ENCODE measurements at places on chromosomes 13 and 19.

DNA sequence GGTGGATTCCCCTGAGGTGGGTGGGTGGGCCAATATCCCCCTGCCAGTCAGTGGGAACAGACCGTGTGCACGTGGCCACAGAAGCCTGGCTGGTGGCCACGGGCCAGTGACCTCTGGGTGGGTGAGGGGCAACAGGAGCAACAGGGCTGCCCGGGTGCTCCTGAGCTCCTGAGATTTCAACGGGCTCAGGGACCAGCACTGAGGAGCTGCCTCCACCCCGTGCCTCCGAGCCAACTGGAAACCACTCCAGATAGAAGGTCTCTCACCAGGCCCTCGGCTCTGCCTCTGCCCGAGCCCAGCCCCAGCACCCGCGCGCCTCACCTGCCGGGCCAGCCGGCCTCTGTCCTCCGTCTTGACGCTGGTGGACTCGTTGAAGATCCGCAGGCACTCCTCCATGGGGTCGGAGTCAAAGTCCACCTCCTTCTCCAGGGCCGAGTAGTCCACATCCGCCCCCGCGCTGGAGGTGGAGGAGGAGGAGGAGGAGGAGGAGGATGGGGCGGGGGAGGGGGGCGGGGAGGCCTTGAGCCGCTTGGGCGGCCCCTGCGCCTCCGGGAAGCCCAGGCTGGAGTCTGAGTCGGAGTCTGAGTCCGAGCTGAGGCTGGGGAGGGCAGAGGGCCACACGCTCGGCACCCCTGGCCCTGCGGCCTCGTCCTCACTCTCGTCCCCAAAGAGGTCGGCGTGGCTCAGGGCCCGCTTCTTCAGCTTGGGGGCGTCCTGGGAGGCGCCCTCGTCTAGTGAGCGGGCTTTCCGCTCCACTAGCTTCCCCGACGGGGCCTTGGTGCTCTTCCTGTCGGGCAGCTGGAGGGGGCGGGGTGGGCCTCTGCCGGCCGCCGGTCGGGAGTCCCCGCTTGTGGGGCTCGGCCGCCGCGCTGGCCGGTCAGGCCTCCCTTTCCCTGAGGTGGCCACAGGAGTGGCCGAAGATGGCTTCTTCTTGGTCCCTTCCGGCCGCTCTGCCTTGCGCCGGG is 14.8 kb upstream of the ATP8B3 start:
- no peak for DNase-seq

DNA sequence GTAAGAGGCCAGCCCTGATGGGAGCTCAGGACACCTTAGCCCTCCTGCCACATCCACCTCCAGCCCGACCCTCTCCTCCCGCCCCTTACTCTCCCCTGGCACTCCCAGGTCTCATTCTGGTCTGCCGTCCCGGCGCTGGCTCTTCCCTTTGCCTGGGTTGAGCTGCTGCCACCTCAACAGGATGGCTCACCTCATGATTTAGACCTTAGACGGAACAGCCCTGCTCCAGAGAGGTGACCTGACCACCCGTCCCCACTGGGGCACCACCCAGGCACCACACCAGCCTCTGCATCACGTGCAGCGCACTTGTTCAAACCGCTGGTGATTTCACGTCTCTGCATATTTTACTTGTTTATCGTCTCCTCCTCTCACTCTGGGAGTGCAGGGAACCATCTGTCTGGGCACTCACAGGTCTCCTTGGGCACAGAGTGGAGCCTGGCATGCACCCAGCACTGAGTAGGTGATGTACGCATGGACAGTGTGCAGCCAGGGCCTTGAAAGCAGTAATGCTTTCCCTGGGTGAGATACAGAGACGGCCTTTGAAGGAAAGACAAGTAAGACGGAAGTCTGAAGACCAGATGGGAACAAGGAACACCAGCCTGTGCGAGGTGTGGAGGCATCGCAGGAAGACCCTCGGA is 183.1 kb downstream of the KATNAL1 start:
- no peak for DNase-seq

DNA sequence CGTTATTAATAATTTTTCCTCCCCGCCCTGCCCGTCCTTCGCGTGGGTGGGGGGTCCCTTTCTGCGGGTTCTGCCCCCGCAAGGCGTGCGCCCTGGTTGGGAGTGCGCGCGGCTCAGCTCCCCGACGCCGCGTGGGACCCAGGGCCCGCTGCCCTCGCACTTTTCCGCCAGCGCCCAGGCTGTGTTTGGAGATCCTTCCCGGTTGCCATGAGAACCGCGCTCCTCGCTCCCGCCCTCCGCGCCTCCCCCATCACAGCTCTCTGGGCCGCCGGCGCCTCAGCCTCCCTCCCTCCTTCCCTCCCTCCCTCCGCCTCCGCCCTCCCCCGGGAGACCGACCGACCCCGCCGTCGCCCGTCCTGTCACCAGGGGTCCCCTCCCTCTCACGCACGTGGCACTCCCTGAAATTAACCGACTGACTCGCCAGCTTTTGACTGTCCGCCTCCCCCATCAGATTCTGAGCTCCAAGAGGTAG is 2.4 kb upstream of the SSBP4 start:
- DNase-seq = peak; percentile 62

- no peak for DNase-seq
Observed at GRCh38 chr19:16385296-16385695, 60.7 kb downstream of the KLF2 start.

GRCh38 chr19:46755853-46756543 is 9.7 kb upstream of the STRN4 start:
- DNase-seq = no peak

GRCh38 chr13:74062933-74063332 is 71.3 kb downstream of the KLF12 start:
- DNase-seq = no peak

DNA sequence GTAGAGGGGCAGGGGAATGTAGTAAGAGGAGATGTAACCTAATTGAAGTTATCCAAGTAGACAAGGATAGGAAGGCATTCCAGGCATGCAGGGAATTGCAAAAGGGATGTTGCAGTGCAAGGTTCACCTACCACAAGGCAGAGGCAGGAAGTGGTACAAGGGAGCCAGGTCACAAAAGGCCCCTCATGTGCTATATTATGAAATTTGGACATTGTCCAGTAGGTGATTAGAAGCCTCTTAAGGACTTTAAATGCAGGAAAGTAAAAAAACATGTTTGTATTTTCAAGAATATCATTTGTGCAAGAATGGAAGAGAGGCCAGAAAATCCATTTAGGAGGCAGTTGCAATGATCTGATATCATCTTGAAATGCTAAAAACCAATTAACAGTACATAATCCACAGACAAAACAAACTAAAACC is 111.4 kb downstream of the FRY start:
- DNase-seq = no peak

GRCh38 chr13:94860981-94861407 is 148.6 kb upstream of the SOX21 start:
- no peak for DNase-seq

- no peak for DNase-seq
Observed at GRCh38 chr19:42271045-42271419, 2.0 kb downstream of the CIC start.

DNA sequence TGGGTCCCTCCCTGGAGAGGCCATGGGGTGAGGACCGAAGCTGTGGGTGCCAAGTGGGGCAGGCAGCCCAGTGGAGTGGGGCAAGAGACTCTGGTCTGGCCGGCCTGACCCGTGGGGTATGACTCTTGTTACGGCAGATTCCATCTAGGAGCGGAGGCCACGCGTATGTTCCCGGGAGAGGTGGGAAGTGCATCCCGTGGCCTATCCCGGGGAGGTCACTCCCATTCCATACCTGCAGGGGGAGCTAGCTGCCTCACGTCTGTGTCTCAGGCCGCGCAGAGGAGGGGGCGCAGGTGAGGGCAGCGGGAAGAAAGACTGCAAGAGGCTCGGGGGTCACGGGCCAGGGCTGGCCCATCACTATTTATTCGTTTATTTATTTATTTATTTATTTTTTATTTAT is 4.9 kb downstream of the CSNK1G2 start:
- no peak for DNase-seq

- DNase-seq = no peak
Observed at GRCh38 chr13:95035311-95036109, 265.7 kb downstream of the ABCC4 start.

DNA sequence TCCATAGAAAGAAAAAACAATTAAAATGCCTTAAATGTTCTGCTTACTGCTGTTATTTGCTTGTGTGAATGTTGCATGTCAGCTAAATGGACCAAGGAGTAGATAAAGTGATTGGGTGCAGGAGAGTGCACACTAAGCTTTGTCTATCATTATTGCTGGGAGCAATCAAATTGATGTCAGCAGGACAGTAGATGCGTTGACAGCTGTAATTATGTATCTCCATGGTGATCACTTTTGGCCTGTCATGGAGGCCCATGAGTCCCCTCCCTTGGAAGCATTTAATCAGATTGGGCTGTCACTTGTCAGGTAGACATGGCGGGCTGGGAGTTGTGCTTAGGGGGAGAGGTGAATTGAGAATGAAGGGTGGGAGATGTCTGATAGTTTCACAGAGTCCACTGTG is 215.3 kb downstream of the PCCA start:
- no peak for DNase-seq

- no peak for DNase-seq
Observed at GRCh38 chr19:10318807-10319682, 3.2 kb upstream of the FDX2 start.

DNA sequence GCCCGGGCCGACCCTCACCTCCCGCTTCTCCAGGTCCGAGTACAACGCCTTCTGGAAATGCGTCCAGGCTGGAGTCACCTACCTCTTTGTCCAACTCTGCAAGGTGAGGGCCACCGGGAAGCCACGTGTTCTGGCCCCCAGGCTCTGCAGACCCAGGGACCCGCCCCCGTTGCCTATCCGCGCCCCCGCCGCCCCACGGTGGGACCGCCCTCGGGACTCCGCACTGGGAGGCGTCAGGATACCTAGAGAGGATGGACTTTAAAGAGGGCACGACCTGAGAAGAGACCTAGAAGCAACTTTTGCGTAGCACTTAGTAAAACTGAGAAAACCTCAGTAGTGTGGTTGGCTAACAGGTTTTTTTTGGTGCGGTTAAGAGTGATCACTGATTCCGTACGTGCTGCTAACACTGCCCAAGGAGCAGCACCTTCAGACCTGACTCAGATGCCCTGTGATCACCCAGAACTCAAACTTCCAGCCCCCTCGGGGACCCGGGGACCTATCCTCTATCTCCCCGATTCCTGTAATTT is 492 bp downstream of the TMEM147 start:
- peak; percentile 68 for DNase-seq

DNA sequence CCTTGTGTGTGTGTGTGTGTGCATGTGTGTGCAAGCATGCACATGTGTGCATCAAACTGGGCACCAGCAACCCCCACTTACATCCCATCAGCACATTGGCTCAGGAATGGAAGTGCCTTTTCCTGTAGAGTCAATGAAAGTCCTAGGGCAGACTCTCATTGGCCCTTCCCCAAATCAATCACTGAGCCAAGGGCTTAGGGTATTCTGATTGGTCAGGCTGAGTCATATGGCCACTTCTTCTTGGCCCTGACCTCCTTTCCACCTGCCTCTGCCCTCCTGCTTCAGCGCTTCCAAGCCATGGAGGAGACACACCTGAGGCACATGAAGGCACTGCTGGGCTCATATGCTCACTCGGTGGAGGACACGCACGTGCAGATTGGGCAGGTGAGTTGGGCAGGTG is 20.9 kb downstream of the FCHO1 start:
- no peak for DNase-seq

DNA sequence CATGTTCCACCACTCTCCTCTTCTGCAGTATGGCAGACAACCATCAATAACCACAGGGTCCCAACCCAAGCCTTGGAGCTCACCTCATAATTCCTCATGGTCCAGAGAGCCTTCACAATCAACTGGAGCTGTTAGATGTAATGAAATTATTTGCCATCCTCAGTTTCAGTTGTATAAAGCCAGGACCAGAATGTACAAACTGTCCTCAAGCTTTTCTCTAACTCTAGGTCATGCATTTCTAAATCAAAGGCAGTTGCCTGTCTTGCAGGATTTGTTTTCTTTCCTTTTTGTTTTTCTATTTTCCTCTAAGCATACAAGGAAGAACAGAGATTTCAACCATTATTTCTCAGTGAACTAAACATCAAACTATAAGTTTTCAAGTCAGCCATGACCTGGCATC is 182.5 kb upstream of the SERP2 start:
- DNase-seq = no peak

Measured in stimulated activated CD8-positive, alpha-beta memory T cell treated with anti-CD3 and anti-CD28 coated beads, Interleukin-7, amount 100 ng/mL, for 48 hours (primary cell).